ENCODE measurements at places on chromosomes 2 and 18.

- no peak for DNase-seq
These were observed 86.2 kb upstream of the CCDC195 start for GRCh38 chr2:224802407-224802806.

GRCh38 chr2:53863538-53864227 is 3.9 kb upstream of the GPR75 start:
- DNase-seq = no peak

DNA sequence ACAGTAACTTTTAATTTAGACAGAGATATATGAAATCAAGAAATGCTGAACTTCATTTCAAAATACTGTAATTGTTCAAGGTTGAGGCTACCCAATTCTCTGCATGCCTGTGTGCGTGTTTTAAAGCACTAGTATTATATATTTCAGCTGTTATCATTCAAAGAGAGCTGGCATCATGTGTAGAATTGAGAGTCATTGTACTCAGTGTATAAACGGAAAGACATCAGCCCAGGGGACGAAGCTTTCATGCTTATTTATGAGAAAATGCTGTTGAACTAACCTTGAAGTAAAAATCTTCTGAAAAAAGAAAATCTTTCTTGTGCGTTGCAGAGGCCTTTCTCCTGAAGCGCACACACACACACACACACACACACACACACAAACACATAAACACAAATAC is 48.4 kb downstream of the MYCN start:
- no peak for DNase-seq

DNA sequence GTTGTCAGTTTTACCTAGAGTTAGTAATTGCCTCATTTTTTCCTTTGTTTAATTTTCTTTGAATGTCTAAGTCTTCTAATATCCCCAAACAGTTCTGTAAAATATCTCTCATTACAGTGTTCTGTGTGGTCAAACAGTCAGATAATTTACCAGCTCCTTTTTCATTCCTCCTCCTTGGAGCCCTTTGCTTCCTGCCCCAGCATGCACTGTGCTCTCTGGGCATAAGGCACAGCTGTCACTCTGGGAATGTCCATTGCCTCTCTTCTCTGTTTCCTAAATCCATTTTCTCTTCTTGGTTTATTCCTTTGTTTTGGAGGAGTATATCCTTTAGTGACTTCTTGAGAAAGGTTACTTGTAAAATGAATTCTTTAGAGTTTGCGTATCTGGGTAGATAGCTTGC is 139.3 kb downstream of the PLCL1 start:
- no peak for DNase-seq

All from suprapubic skin (tissue), 4 donors.